Daoy (cell line): ENCODE measurements at places on chromosomes 4 and X. TPM values are rescaled to one million over a fixed set of nuclear protein-coding genes. Genes with fewer than 3 reads are reported as not detected.

MAGEB16 gene
- 0.34 TPM in 1 of 2 replicates, not detected in the other for total RNA-seq

PTPN13 gene
- 3.0 and 5.5 TPM in 2 replicates for total RNA-seq

ANOS1 gene
- not detected in 2 replicates for total RNA-seq

KLB gene
- not detected in 2 replicates for total RNA-seq

SHISA3 gene
- total RNA-seq, result 3.1 and 4.3 TPM in 2 replicates

USP17L20 gene
- total RNA-seq, result not detected in 2 replicates

KLKB1 gene
- total RNA-seq, result not detected in 2 replicates

CT45A3 gene
- 27.2 and 28.3 TPM in 2 replicates for total RNA-seq

EREG gene
- 0.06 and 0.54 TPM in 2 replicates for total RNA-seq

CYSLTR1 gene
- not detected in 2 replicates for total RNA-seq

ASB12 gene
- not detected in 2 replicates for total RNA-seq
